ENCODE measurements at places on chromosomes 12 and 14. TPM values are rescaled to one million over a fixed set of nuclear protein-coding genes. Genes with fewer than 3 reads are reported as not detected.

Gene NGB
- not detected for total RNA-seq

Gene PAX9
- total RNA-seq: 2.1 TPM

Gene GALNT16
- total RNA-seq: 0.16 TPM

Gene CLEC6A
- 0.29 TPM for total RNA-seq

Gene CLEC4C
- total RNA-seq: not detected

GRCh38 chr12:20494851-20495250 is 126.5 kb downstream of the PDE3A start:
- no peak for DNase-seq

DNA sequence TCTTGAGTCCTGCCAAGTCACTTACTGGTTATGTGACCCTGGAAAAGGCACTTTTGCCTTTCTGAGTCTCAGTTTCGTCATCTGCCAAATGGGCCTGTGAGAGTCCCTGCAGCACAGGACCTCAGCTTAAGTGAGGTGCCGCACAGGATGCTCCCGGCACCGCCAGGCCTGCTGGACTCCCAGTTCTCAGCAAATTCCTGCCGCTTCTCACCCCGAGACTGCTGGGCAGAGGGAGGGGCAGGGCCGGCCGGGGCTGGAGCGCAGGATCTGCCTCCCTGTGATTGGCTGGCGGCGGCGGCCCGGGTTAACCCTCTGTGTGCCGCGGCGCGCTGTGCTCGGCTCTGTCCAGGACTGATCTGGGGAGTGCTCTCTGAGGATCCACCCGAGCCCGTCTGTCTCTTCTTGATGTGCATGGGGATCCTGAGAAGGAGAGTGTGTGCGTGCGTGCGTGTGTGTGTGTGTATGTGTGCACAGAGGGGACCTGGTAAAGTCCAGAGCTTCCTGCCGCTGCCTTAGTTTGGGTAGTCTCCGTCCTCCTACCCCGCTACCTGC is 8.6 kb downstream of the SETD1B start:
- peak; percentile 64 for DNase-seq

GRCh38 chr12:94025756-94026155 is 122.6 kb upstream of the PLXNC1 start:
- DNase-seq: no peak

DNA sequence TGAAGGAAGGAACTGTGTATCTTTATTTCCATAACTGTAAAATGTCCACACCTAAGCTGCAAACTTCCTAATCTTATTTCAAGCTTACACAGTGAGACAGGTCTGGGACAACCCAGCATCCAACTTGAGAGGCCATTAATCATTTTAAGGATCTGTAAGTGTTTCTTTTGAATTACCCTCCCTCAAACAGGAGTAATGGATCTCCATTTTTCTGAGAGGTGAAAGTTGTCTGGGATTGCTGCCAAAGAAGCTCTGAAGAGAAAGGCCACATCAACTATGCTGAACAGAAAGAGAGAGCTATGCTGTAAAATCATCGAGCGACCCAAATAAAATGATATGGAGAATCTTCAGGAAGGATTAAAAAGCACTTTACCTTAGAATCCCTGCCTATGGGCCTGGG is 131.7 kb upstream of the CPNE8 start:
- no peak for DNase-seq

- DNase-seq: peak; percentile 92
Observed at GRCh38 chr12:132445884-132446632, 43.9 kb upstream of the FBRSL1 start.

DNA sequence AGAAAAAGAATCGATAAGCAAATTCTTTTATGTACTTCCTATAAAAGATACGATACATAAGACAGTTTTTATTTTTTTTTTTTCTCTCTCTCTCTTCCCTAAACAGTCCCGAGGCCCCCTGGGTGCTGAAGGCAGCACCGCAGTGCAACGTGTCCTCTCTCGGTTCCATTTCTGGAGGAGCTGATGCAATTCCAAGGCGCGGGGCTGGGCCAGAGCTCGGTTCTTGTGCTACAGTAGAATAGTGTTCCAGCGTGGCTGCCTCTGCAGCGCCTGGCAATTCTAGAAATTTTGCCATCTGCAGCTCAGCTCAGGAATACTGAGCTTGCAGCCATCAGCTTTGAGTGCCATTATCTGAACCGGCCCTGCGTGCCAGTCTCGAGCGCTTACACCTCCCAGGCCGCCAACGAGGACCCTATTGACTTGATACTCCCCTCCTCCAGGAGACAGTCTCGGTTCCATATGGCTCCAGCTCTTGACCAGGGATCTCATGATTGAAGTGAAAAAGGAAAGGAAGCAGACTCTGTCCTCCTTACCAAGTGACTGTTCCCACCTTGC is 630 bp downstream of the ALDH1L2 start:
- DNase-seq: peak; percentile 57

DNA sequence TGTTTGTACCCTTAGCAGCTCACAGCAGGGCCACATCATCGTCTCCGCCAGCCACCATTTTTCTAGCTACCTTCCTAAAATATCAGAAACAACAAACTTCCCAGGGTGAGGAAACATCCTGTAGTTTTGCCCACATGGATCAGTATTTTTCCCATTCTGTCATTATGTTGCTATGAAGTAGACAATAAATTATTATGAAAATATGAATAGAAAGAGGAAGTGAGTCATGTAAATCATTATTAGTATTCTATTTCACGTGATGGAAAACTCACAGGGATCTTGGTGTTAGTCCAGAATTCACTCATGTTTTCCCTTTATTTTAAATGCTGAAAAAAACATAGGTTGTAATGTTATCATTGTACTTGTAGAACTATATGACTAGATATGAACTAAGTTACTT is 319.4 kb downstream of the SYT1 start:
- no peak for DNase-seq

DNA sequence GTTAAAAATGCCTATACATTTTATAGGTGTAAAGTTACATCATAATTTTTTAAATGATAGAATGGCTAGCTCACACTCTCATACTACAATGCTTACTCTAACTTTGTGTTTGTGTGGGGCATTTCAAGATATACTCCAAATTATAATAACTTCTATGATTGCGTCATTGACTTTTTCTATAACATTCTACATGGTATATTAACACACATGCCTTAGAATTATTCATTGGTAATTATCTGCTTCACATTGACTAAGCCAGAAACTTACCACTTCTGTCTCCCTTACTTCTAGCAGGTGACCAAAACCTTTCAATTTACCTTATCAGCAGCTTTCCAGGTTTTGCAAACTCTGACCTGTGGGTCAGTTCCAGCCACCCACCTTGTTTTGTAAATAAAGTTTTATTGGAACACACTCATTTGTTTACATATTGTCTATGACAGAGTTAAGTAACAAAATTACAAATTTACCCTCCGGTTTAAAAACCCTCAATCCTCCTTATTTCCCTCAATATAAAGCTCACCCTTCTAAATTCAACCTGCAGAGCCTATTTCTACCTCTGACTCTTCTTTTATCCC is 12.7 kb upstream of the FLRT2 start:
- no peak for DNase-seq

GRCh38 chr14:71942904-71943694 is 10.9 kb downstream of the RGS6 start:
- DNase-seq: no peak

DNA sequence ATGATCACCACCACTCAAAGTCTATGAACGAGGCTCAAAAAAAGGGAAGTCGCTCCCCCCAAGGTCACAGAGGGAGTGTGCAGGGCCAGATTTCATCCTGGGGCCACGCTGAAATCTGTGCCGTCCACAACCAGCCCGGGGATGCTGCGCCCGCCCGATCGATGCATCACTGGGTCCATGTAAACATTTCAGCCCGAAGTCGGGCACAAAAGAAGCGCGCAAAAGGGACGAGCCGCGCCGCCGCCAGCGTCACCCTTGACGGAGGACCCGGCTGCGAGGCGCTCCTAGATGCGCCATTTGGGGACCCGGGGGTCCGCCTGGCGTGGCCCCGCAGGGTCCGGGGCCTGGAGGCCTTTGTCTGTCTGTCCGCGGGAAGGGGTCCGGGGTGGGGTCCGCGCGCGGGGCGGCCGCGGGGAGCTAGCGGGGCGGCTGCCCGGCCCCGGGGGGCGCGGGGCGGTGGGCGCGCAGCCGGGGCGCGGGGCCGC is 503 bp downstream of the FBXO21 start:
- no peak for DNase-seq

DNA sequence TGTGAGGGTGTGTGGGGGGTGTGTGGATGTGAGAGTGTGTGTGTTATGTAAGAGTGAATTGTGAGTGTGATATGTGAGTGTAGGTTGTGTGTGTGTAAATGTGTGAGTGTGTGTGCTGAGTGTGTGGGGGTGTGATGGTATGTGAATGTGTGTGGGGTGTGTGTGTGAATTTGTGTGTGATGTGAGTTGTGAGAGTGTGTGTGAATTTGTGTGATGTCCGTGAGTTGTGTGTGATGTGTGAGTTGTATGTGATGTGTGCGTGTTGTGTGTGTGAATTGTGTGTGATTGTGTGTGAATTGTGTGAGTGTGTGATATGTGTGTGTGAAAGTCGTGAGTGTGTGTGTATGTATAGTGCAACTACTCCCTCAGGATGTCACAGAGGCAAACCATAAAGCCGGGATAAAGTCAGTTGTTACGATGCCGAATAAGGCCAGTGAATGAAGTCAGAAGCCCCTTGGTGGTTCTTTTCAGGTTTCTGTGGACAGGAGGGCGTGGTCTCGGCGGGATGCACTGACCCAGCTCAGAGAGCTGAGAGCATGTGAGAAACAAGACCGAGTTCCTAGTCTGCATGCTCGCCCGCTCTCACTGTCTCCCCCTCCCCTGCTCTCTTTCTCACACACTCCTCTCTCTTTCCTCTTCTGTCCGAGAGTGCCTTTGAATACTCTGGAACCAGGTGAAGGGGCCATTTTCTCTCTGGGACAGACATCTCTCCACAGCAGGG is 71.8 kb upstream of the MAX start:
- no peak for DNase-seq

DNA sequence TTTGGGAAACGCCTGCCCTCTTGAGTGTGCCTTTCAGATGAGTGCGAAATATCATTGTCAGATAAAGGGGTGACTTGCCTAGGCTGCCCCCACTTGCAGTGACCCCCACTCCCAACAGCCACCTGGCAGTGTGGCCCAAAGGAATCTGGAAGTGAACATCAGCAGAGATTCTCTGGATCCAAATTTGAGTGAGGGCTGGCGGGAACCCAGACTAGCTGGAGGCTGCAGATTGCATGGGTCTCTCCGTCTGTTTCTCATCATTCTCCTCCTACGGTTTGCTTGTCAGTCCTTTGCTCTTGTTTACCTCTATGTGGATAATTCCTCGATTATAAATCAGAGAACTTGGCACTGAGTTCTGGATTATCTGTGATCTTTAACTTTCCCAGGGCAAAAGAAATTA is 280.8 kb downstream of the ZFP36L1 start:
- DNase-seq: no peak

- DNase-seq: no peak
Observed at GRCh38 chr14:42703501-42703900, 1096.8 kb downstream of the LRFN5 start.

GRCh38 chr12:59594943-59595500 is 807 bp upstream of the SLC16A7 start:
- no peak for DNase-seq

DNA sequence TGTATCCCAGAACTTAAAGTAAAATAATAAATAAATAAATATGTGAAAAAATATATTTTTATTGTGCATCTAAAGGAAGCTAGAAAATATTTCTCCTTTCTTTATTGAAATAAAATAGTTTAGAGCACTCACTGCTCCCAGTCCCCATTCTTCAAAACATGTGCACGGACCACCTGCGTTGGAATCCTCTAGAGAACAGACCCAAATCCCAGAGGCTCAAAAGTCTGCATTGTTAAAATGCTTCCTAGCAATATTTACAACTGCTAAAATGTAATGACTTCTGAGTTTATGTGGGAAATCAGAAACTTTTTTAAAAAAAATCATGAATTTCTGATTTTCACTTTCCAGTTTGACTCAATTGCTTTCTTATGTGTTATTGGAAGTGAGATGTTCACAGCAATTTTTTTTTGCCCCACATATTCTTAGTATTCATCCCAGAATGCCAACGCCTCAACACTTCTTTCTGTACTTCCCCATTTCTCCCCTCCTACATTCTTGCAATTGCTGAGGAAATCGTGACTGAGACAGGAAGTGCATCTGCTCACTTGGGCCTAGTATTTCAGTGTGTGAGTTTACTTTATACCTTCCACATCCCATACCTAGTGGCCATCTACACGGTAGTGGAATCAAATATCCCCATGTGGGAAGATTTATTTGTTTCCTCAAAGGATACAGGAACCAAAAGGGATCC is 116.0 kb upstream of the FLRT2 start:
- no peak for DNase-seq

- DNase-seq: no peak
Observed at GRCh38 chr12:121731473-121731872, 18.9 kb downstream of the TMEM120B start.

GRCh38 chr12:24042651-24043050 is 93.2 kb upstream of the SOX5 start:
- DNase-seq: peak; percentile 28

DNA sequence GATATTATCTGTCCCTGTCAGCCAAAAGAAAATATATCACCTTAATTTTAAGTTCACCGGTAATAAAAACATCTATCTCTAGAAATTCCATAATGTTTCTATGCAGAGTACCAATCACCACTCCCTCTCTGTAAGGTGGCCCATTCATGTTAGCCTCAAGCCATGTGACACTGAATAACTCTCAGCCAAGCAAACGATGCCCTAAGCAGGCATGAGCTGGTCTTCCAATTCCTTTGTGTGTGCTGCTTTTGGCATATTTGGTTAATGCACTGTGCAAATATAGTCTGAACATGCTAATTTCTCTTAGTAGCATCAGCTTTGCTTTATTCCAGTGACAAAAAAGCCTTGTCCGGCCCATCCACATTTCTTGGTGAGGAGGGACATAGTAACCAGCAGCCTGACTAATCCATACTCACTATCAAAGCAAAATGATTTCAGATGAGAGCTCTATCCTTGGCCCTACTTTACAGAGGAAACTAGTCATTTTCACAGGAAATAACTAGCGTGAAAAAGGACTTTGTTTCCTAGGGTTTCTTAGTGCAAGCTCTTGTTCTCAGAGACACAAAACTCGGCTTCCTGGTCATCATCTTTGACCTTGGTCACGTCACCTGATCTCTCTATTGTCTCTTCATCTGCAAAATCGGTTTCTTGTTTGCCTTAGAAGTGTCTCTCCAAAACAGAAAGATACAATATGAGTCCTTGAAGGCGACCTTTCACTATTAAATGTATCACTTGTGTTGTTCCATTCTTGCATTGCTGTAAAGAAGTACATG is 59.2 kb upstream of the RTRAF start:
- DNase-seq: peak; percentile 59

DNA sequence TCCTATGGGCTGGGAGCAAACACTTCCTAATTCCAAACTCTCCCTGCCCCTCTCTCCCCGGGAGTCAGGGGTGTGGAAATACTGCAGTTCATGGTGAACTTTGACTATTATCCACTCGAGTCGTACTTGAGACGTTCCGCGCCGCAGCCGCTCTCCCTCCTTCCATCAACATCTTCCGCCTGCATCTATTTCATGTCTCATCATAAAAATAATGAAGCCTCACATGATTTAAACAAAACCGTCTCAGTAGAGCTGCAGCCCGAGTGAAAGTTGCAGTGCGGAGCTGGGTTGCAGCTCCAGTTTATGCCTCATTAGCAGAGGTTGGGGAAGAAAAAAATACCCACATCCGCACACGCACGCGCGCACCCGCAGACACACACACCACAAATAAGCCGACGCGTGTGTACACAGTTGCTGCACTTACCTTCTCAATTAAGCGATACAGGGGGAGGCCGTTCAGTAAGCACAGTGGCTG is 283 bp downstream of the LMO3 start:
- DNase-seq: peak; percentile 26
